ENCODE measurements at places on chromosomes 1 and 21. TPM values are rescaled to one million over a fixed set of nuclear protein-coding genes. Genes with fewer than 3 reads are reported as not detected.

ADAR gene
- 136 TPM for total RNA-seq

PLPPR5 gene
- total RNA-seq: 1.2 TPM

TCHHL1 gene
- total RNA-seq: not detected

CD34 gene
- 43.6 TPM for total RNA-seq

SLC45A3 gene
- 10.2 TPM for total RNA-seq

TXNIP gene
- total RNA-seq: 647 TPM

KCNA3 gene
- total RNA-seq: 1.8 TPM
